ENCODE measurements at places on chromosomes 6 and 20.

GRCh38 chr20:19498756-19499155 is 259.3 kb upstream of the RIN2 start:
- no peak for DNase-seq

DNA sequence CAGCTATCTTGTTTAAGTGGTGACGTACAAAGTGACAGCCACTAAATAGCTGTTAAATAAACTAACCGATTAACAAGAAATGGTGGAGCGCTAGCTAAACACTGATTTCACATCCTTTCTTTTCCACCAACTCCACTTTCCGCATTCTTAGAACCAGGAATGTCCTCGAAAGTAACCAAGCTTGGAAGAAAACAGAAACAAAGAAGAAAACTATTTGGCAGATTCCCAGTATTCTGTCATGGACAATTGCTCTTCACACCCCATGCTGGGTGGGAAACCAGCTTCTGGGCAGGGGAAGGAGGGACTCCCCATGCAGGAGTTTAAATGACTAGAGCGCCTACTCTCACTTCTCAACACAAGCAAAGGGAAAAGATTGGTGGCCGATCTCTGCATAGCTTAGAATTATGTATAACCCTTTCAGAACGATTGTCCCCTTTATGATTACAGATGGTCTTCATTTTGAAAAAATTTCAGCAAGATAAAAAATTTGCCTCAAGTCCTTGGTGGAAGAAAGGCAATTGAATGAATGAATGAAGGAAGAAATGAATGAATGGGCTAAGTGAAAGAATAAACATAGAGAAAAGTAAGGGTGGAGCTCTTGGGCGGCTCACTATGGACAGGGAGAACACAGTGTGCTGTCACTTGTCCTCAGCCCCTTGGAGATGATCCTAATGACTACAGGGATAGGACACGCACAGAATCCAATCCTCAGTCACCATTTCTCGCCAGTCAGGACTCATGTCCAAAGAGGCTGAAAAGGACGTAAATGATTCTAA is 148.7 kb upstream of the NEDD9 start:
- DNase-seq = no peak

GRCh38 chr6:11245381-11246256 is 13.2 kb upstream of the NEDD9 start:
- no peak for DNase-seq

DNA sequence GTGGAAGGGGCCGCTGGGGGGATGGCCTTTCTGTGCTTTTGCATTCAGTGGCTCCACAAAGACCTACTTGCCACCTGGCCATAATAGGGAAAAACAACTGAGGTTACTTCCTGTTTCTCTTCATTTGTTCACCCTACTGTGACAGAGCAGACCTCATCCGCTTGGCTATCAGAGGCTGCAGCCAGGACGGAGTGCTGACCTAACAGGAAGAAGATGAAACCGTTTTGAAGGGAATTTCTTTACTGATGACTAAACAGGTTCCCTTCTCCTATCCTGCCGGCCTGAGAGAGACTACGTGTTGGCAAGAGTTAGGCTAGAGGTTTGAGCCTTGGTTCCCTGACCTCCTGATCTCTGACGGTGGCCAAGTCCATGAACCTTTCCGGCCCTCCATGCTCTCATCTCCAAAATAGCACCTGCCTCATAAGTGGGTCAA is 21.3 kb downstream of the PRR18 start:
- no peak for DNase-seq

- no peak for DNase-seq
Measured at GRCh38 chr6:73719046-73719445, 23.0 kb downstream of the CD109 start.

DNA sequence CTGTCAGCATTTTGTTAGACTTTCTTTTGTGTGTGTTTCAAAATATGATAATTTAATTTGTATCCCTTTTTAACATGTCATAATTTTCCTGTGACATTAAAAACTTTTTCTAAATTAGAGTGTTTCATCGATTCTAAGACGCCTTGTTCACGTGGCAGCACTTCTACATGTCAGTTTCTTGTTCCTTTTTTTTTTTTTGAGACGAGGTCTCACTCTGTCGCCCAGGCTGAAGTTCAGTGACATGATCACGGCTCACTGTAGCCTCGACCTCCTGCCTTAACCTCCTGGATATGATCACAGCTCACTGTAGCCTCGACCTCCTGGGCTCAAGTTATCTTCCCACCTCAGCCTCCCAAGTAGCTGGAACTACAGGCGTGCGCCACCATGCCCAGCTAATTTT is 27.6 kb upstream of the ADRM1 start:
- DNase-seq = no peak

GRCh38 chr6:36442103-36442670 is 467 bp downstream of the PXT1 start:
- DNase-seq = no peak

GRCh38 chr20:58420798-58421496 is 31.9 kb downstream of the VAPB start:
- DNase-seq = no peak

All from MM.1S (cell line).